Activated CD4-positive, alpha-beta T cell treated with anti-CD3 and anti-CD28 coated beads for 36 hours (primary cell): ENCODE measurements at places on chromosomes 16 and 17.

DNA sequence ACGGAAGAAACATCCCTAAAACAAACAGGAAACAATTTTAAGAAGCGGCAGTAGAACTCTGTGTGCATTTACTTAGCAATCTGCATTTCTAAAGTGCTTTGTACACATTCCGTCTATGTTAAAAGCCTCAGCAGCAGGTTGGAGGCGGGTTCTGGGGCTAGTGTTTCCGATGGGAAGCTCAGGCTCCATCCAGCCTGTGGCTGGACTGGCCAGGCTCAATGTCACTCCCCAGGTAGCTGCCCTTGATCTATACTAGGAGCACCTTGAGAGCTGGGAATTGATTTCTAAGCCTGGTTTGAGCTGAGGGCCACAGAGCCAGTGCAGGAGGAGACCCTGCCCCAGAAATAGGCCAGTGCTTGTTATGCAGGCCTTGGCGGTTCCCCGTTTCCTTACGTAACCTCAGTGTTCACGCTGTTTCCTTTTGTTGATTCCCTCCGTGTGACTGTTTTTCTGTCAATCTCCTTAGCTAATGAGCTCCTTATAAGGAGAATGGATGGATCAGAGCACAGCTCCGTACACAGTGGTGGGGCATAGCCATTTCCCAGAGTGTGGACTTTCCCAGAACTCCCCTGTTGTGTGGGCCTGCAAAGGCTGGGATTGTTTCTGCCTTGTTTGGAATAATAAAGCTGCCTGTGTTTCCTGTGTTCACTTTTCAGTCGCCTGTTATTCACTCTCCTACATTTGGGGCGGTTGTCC, 21.4 kb downstream of the ADORA2B start:
- DNase-seq, result no peak

- no peak for DNase-seq
These were observed 3.1 kb upstream of the WDR90 start for GRCh38 chr16:645852-646678.

DNA sequence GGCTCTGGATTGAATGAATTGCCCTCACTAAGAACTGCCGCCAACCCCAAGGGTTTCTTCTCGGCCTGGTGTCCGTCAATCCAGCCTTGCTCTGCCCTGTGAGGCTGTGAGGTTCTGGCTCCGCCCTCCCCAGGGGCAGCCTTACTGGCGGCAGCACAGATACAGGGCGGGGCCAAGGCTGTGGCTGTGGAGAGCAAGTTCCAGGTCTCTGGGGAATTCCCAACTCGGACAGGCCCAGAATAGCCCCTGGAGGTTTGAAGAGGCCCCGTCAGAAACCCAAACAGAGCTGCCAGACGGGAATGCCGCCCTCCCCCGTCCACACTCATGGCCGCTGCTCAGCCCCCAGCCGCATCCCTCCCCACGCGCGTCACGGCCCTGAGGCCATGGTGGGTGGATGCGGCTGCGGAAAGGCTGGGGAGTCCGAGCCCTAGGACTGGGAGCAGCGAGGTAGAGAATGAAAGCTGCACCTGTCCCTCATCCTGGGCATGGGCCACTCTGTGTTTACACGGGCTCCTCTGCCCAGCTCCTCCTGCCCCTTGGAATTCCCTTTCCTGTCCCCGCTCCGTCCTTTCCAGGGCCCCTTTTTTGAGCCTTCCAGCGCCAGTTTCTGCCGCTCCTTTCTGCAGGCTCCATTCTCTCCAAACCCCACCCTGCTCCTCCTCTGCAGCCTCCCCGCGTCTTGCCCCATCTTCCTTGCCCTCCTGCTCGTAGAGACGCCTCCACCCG, 660 bp upstream of the PRRT2 start:
- DNase-seq, result peak; percentile 90

DNA sequence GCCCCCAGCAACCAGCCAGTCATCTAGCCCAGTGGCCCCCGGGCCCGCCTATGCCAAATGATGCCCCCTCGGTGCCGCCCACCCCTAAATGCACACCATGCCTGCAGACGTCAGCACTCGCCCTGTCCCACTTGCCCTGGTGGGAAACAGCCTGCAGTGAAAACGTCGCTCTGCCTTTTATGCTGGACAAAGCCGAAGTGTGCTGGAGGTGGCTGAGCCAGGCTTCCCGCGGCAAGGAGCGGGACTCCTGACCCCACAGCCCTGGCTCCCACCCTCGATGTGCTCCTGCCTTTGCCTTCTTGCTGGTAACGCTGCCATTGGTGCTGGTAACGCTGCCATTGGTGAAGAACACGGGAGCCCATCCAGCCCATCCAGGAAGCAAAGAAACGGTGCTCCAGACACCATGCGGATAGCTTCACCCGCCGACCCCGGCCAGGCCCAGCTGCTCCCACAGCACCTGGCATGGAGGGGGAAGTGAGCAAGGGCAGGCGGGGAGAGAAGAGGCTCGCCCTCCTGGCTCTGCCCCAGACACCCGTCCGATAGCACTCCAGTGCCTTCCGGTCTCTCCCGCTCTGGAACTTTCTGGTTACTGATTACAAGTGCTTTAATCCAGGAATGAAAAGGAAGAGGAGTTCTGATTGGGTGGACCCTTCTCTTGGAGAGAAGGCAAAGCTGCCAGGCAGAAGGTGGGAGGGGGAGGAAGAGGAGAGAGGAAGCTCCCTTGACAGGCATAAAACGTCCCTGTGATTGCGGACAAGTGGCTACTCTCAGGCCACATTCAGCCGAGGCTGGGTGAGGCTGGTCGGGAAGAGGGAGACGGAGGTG, 4.0 kb upstream of the BAIAP2 start:
- no peak for DNase-seq
